ENCODE measurements at places on chromosomes 6 and 20.
A peak's percentile ranks its signal among the peaks of the same experiment; 100 is the strongest.

DNA sequence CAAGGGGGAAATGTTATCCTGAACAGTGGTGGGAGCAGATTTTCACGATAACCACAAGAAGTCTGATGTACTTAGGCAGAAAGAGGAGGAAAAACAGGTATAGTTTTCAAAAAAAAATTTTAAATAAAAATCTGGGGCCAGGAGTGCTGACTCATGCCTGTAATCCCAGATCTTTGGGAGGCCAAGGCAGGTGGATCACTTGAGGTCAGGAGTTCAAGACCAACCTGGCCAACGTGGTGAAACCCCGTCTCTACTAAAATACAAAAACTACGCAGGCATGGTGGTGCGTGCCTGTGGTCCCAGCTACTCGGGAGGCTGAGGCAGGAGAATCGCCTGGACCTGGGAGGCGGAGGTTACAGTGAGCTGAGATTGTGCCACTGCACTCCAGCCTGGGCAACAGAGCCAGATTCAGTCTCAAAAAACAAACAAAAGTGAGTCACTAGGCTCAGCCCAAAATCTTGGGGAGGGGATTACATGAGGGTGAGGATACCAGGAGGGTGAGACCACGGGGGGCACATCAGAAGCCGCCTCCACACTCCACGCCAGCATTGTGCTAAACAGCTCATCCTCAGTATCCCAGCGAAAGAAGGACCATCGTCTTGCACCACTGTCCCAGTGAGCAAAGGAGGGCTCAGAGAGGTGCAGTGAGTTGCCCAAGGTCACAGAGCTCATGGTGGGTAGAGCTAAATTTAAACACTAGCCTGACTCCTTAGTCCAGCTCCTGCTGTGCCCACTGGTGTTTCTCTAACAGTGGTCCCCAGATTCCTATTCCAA, 33.7 kb downstream of the BCAS4 start:
- no peak for DNase-seq

GRCh38 chr6:149271348-149272340, 45.9 kb upstream of the TAB2 start:
- peak; percentile 39 for DNase-seq

DNA sequence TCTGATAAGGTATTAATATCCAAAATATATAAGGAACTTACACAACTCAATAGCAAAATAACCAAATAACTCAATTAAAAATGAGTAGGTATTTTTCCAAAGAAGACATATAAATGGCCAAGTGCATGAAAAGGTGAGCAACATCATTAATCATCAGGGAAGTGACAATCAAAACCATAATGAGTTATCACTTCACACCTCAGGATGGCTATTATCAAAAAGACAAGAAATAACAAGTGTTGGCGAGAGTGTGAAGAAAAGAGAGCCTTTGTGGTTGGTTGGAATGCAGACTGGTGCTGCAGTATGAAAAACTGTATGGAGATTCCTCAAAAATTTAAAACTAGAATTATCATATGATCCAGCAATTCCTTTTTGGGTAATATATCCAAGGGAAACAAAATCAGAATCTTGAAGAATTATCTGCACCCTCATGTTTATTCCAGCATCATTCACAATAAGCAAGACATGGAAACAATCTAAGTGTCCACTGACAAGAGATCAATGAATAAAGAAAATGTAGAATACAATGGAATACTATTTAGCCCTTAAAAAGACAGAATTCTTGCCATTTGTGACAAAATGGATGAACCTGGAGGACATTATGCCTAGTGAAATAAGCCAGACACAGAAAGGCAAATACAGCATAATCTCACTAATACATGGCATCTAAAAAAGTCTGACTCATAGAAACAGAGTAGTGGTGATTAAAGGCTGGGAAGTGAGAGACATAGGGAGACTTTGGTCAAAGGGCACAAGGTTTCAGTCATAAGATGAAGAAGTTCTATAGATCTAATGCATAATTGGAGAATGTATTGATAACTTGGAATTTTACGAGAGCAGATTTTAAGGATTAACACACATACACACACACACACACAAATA, 175.6 kb downstream of the FOXA2 start:
- DNase-seq, result no peak

DNA sequence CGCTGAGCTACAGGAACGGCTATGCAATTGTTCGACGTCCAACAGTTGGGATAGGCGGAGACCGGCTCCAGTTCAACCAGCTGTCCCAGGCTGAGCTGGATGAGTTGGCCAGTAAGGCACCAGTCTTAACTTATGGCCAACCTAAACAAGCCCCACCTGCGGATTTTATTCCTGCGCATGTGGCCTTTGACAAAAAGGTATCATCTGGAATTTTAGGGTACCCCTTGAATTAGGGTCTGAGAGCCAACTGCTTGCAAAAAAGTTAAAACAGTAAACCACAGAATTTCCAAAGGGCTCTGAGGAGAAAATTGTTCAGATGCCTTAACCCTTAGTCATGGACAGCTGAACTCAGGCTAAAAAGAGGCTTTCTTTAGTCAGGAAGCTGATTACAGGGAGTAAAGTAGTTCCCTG, 3.8 kb downstream of the EFHC1 start:
- DNase-seq, result no peak

DNA sequence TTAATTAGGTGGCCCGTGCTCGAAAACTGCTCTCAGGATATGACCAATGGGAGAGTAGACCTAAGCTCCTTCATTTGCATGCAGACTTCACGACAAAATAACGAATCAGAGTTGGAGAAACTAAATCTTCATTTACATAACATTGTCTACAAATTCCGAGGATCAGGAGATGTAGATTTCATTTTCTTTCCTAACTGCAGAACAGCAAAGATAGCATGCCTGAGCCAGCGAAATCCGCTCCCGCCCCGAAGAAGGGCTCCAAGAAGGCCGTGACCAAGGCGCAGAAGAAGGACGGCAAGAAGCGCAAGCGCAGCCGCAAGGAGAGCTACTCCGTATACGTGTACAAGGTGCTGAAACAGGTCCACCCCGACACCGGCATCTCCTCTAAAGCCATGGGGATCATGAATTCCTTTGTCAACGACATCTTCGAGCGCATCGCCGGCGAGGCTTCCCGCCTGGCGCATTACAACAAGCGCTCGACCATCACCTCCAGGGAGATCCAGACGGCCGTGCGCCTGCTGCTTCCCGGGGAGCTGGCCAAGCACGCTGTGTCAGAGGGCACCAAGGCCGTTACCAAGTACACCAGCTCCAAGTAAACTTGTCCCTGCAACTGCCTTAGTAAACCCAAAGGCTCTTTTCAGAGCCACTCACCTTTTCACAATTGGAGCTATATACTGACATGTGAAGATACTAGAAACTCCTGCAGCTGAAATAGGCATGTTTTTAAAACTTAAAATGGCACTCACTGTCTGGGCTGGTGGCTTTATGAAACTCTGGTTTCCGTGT, 96.5 kb downstream of the HFE start:
- peak; percentile 40 for DNase-seq

DNA sequence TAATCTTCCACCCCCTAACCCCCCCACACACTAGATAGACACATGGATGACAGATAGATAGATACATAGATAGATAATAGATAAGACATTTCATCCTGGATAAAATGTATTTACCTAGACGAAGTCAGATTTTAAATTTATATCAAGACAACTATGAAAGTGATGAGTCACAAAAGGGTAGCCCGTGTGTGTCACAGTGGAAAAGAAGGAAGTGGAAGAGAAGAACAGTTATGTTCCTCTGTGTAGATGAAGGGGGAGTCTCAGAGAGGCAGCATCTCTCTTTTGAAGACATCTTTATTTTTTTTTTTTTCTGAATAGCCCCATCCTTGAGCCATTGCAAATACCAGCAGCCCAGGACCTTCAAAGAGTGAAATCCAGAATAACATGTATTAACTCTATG, 121.7 kb upstream of the VGLL2 start:
- DNase-seq, result no peak
